ENCODE measurements at places on chromosomes 13 and 19. TPM values are rescaled to one million over a fixed set of nuclear protein-coding genes. Genes with fewer than 3 reads are reported as not detected.

The TEAD2 gene
- 8.8 TPM for total RNA-seq

The TEX26 gene
- total RNA-seq = not detected

The KLK14 gene
- not detected for total RNA-seq

The ZNF429 gene
- 0.29 TPM for total RNA-seq

The PPP2R1A gene
- total RNA-seq = 279 TPM

The PSG3 gene
- total RNA-seq = not detected

The GPR12 gene
- not detected for total RNA-seq

The ZNF850 gene
- total RNA-seq = 7.2 TPM

The AMER2 gene
- total RNA-seq = not detected
